Activated CD8-positive, alpha-beta T cell treated with anti-CD3 and anti-CD28 coated beads for 36 hours (primary cell): ENCODE measurements at places on chromosomes 5 and 9.

DNA sequence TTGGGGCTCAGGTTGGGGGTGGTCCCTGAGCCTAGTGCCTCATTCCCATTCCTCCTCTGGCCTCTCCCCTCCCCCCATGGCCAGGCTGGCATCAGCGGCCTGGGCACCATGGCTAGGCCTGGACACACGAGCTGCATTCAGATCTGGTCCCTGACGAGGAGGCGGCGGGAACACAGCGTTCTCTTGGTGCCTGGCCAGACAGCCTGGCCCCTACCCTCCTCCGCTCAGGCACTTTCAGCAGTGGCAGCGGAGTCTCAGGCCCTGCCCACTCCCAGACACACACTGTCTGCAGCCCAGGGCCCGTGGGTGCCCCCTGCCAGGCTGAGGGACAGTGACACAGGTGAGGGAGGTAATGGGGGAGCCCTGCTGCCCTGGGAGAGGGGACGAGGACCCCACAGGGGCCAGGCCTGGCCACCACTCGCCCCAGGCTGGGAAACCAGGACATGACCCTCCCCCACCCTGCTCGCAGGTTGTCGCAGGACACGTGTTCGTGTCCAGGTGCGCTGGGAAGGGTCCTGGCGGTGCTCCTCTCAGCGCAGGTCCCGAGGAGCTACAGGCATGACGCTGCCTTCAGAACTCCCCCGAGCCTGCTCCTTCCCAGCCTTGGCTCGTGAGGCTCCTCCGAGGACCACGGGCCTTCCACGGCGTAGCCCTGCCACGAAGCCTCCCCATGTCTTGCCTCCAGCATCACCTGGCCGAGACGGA is 19.9 kb upstream of the UBAC1 start:
- DNase-seq: no peak

DNA sequence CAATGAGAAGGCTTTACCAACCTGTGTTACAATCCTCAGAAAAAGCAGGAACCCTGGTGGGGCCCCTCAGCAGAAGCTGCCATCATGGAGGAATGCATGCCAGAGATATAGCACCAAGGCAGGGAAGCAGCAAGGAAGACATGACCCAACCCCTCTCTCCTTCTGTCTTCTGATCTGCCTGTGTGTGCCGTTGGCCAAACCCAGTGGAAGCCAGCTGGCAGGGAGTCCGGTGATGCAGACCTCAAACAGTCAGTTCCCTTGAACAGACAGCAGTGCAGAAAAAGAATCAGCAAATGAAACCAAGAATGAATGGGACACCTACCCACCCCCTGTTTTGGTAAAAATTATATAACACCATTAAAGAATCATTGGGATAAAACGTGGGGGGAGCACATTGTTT is 234.2 kb downstream of the ZNF608 start:
- no peak for DNase-seq

DNA sequence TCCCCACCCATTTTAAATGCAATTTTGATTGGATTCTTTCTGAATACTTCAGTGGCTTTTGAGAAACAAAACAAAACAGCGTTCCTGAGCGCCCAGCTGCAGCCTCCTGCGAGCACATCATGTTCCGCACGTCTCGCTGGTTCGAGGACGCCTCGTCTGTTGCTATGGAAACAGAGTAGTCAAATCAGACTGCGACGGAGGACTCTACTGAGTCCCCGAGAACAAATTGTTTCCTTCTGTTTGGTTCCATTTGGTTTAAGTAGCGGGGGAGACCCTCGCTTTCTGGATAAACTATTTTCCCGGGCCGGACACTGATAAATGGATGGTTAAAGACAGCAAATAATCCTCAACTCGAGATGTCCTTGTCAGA is 69.0 kb downstream of the SLC28A3 start:
- peak; percentile 87 for DNase-seq

DNA sequence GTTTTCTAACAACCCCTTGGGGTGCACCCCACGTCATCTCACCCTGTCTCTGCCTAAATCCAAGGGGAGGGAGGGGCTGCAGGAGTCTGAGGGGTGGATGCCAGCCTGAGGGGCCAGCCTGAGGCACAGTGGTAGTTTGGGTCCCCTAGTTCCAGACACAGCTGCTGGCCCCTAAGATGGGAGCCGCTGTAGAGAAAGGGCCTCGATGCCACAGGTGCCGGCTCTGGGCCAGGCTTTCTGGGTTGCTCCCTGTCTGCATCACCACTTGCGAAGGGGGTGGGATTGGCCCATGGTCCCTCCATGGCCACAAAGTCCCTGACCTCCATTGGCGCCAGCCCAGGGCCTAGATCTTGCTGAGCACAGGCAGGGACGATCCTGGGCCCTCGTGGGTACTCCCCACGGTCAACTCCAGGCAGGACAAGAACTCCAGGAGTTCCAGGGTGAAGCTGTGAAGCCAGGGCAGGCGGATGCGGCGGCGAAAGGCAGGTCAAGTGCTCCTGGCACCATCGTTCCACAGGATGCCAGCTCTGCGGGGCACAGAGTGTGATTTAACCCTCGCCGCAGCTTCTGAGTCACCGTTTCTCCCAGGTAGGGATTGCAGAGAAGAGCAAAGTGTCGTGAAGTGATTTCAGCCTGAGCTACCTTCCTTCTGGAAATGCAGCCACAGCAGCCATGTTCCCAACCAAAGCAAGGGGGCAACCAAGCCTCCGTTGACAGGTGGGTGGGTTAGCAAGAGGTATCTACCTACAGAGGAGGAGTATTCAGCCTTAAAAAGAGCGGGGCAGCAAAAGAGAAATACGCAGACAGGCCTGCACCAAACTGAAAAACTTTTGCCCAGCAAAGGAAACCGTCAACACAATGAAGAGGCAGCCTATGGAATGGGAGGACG is 41.6 kb upstream of the EXOC3 start:
- DNase-seq: no peak

DNA sequence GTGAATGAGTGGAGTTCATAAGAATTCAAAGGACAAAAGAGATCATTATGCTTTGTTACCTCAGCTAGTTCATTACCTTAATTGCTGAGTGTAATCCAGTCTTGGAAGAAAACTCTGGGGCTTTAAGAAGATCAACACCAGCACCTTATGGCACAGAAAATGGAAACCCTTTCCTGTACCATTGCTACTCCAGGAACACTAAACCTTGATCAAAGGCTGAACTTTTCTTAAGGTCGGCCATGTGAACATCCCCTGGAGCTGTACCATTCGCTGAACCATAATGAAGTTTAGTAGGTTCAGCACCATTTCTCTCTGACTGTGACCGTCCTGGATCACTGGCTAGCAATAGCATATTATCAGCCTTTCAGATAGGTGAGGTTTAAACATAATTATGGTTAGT is 97.4 kb downstream of the PBX3 start:
- DNase-seq: no peak

GRCh38 chr5:50687548-50687947 is 21.1 kb downstream of the PARP8 start:
- DNase-seq: no peak

GRCh38 chr5:151125421-151125820 is 32.2 kb downstream of the ANXA6 start:
- DNase-seq: peak; percentile 59

DNA sequence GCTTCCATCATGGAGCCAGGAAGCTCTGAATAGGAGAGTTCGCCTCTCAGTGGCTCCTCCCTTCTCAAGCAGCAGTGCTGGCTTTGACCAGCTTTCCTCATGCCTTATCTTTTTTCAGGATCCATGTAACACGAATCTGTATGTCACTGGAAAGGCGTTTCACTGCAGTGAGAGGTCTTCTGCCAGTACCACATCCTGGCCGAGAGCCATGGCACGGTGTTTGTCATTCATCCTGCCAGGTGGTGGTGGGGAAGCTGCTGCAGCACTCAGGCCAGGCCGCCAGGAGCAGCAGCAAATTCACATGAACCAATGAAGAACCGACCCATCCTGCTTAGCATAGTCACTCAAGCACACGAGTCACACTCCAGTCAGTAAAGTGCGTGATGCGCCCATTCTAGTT is 179.0 kb downstream of the FANCC start:
- DNase-seq: no peak

GRCh38 chr9:22975951-22976350 is 529.3 kb downstream of the DMRTA1 start:
- DNase-seq: no peak
